Activated CD4-positive, alpha-beta T cell treated with anti-CD3 and anti-CD28 coated beads for 36 hours (primary cell): ENCODE measurements at places on chromosomes 2 and 18. TPM values are rescaled to one million over a fixed set of nuclear protein-coding genes. Genes with fewer than 3 reads are reported as not detected.

- H3K4me1 ChIP-seq = peaks cover 25% of the 10 kb centered on the region
- peak within 1 kb of the TSS; percentile 22 for H3K4me3 ChIP-seq
- peaks cover 73% of the 10 kb centered on the region for H3K27me3 ChIP-seq
- H3K27ac ChIP-seq = no peak within 1 kb of the TSS
- no peak for DNase-seq
- no peaks in the 10 kb centered on the region for H3K36me3 ChIP-seq
Measured at GRCh38 chr2:218985021-218985324, at the start of gene FEV. Gene FEV, minus strand, starts transcription at chr2:218985184. Its CDS starts 109 bp downstream, at chr2:218985075.

DNA sequence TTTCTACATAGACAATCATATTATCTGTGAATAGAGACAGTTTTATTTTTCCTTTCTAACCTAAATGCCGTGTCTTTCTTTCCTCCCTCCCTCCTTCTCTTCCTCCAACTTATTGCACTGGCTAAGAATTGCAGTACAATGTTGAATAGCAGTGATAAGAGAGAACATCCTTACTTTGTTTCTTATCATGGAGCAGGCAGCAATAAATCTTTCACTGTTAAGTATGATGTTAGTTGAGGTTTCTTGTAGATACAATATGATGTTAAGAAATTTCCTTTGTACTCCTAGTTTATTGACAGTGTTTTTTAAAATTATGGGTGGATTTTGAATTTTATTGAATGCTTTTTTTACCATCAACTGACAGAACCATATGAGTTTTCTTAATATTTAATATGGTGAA is 6.0 kb downstream of the LYPD6B start:
- H3K36me3 ChIP-seq = no peaks in the 10 kb centered on the region
- H3K4me1 ChIP-seq = no peaks in the 10 kb centered on the region
- no peak overlapping the region for H3K4me3 ChIP-seq
- DNase-seq = no peak

GRCh38 chr2:20617081-20617575 is 33.8 kb downstream of the HS1BP3 start:
- no peaks in the 10 kb centered on the region for H3K4me1 ChIP-seq
- peak; percentile 2 for DNase-seq
- H3K27me3 ChIP-seq = no peaks in the 10 kb centered on the region
- no peak overlapping the region for H3K4me3 ChIP-seq

GRCh38 chr2:184824597-184824996 is 226.3 kb downstream of the ZNF804A start:
- no peaks in the 10 kb centered on the region for H3K4me1 ChIP-seq
- no peak overlapping the region for H3K4me3 ChIP-seq
- H3K27ac ChIP-seq = no peak overlapping the region
- H3K36me3 ChIP-seq = no peaks in the 10 kb centered on the region
- no peaks in the 10 kb centered on the region for H3K27me3 ChIP-seq

GRCh38 chr2:100840519-100840918 is 20.6 kb downstream of the NPAS2 start:
- no peak overlapping the region for H3K27ac ChIP-seq
- H3K27me3 ChIP-seq = no peaks in the 10 kb centered on the region
- peaks cover 8% of the 10 kb centered on the region for H3K4me1 ChIP-seq
- peaks cover 9% of the 10 kb centered on the region for H3K36me3 ChIP-seq
- no peak overlapping the region for H3K4me3 ChIP-seq

GRCh38 chr2:190409616-190410015 is 1.5 kb downstream of the MFSD6 start:
- peak overlapping the region; percentile 90 for H3K27ac ChIP-seq
- H3K36me3 ChIP-seq = peaks cover 7% of the 10 kb centered on the region
- peaks cover 53% of the 10 kb centered on the region for H3K4me1 ChIP-seq
- no peak for DNase-seq
- H3K4me3 ChIP-seq = peak overlapping the region; percentile 81
- H3K27me3 ChIP-seq = no peaks in the 10 kb centered on the region

DNA sequence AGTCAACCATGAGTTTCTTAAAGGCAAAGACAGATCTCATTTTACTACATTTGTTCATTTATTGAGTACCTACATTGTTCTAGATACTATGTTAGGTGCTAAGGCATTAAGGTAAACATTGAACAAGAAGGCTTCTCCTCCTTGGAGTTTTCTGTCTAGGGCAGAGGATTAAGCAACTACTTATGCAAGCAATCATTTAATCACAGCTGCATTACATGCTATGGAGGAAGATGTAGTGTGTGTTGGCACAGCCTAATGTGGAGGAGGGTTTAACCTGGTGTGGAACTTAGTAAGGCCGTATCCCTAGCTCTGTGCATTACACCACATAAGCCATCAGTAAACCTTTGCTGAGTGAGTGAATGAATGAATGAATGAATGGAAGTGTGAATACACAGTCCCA is 106.5 kb upstream of the MAP3K20 start:
- no peak for DNase-seq
- H3K27me3 ChIP-seq = no peaks in the 10 kb centered on the region
- H3K27ac ChIP-seq = no peak overlapping the region

DNA sequence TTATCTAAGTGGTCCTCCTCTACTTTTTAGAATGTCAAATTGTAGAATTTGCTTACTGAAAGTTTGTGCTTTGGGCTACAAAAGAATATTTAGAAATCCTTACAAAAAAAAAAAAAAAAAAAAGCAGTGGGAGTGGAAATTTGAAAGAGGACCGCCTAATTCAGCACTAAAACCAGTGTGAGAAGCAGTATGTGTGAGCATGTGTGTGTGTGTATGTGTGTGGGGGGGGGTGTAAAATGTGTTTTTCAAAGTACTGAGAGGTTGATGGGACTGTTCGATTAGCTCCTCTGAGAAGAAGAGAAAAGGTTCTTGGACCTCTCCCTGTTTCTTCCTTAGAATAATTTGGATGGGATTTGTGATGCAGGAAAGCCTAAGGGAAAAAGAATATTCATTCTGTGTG is at the start of gene VIT:
Gene VIT (plus strand): TSS at position 175 of the 400 bp plus-strand sequence. CDS start 19,664 bp downstream, outside the sequence.
- H3K27me3 ChIP-seq = peaks cover 4% of the 10 kb centered on the region
- H3K27ac ChIP-seq = peak within 1 kb of the TSS; percentile 38
- DNase-seq = no peak
- no peaks in the 10 kb centered on the region for H3K36me3 ChIP-seq
- H3K4me1 ChIP-seq = peaks cover 2% of the 10 kb centered on the region

DNA sequence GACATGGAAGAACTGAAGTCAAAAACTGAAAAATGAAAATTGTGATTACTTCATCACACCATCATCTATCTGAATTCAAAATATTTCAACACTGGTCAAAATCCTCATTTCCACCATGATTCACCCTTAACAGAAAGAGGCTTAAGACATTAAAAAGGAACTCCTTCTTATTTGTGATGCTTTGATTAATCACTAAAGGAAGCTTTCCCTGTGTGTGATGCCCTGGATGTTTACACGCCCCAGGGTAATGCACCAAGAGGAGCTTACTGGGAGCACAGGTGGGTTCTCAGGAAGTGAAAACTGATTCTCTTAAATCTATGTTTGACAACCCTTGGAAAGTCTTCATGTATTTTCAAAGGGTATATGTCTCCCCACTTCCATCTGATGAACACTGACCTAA is 11.5 kb downstream of the GRB14 start:
- no peak overlapping the region for H3K4me3 ChIP-seq
- no peak overlapping the region for H3K27ac ChIP-seq
- no peaks in the 10 kb centered on the region for H3K36me3 ChIP-seq
- no peaks in the 10 kb centered on the region for H3K27me3 ChIP-seq

GRCh38 chr2:227942021-227942420 is 70.6 kb downstream of the DAW1 start:
- no peaks in the 10 kb centered on the region for H3K36me3 ChIP-seq
- no peak overlapping the region for H3K27ac ChIP-seq
- DNase-seq = peak; percentile 5
- no peak overlapping the region for H3K4me3 ChIP-seq

- H3K4me1 ChIP-seq = no peaks in the 10 kb centered on the region
- DNase-seq = no peak
- H3K27me3 ChIP-seq = no peaks in the 10 kb centered on the region
- H3K27ac ChIP-seq = no peak overlapping the region
- no peak overlapping the region for H3K4me3 ChIP-seq
Measured at GRCh38 chr18:7662866-7663265, 95.8 kb downstream of the PTPRM start.

- no peaks in the 10 kb centered on the region for H3K36me3 ChIP-seq
- no peaks in the 10 kb centered on the region for H3K27me3 ChIP-seq
- peak; percentile 68 for DNase-seq
- H3K27ac ChIP-seq = peak overlapping the region; percentile 67
- peaks cover 42% of the 10 kb centered on the region for H3K4me1 ChIP-seq
Measured at GRCh38 chr2:136384531-136385303, 266.8 kb upstream of the CXCR4 start.

DNA sequence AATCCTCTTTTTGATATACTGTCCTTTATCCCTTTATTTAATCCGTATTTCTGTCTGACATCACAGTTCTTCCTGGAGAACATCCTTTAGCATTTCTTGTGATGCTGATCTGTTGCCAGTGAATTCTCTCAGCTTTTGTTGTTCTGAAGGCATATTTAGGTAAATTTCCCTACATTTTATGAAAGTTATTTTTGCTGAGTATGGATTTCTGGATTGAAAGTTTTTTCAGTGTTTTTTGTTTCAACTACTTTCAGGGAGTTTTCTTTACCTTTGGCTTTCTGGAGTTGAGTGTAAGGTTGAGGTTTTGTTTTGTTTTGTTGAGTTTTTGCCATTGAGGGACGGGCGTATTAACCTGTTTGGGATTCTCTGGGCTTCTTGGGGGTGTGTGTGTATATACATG is 22.5 kb downstream of the SNTG2 start:
- H3K36me3 ChIP-seq = no peaks in the 10 kb centered on the region
- H3K4me1 ChIP-seq = peaks cover 17% of the 10 kb centered on the region
- no peak overlapping the region for H3K27ac ChIP-seq
- peaks cover 17% of the 10 kb centered on the region for H3K27me3 ChIP-seq
- no peak overlapping the region for H3K4me3 ChIP-seq

GRCh38 chr18:24530630-24531111 is 70.2 kb downstream of the HRH4 start:
- DNase-seq = peak; percentile 39
- no peak overlapping the region for H3K27ac ChIP-seq
- H3K36me3 ChIP-seq = no peaks in the 10 kb centered on the region
- H3K4me1 ChIP-seq = peaks cover 5% of the 10 kb centered on the region

- peaks cover 1% of the 10 kb centered on the region for H3K36me3 ChIP-seq
- peaks cover 34% of the 10 kb centered on the region for H3K4me1 ChIP-seq
- no peak overlapping the region for H3K4me3 ChIP-seq
- H3K27ac ChIP-seq = no peak overlapping the region
- no peak for DNase-seq
Measured at GRCh38 chr18:74610051-74610615, 12.5 kb downstream of the ZNF407 start.

GRCh38 chr2:217980036-217980435 is 22.8 kb downstream of the TNS1 start:
- H3K27me3 ChIP-seq = no peaks in the 10 kb centered on the region
- no peak overlapping the region for H3K4me3 ChIP-seq
- no peaks in the 10 kb centered on the region for H3K36me3 ChIP-seq
- DNase-seq = no peak
- H3K4me1 ChIP-seq = no peaks in the 10 kb centered on the region
- H3K27ac ChIP-seq = no peak overlapping the region

- DNase-seq = no peak
- no peaks in the 10 kb centered on the region for H3K4me1 ChIP-seq
- no peak overlapping the region for H3K4me3 ChIP-seq
- no peak overlapping the region for H3K27ac ChIP-seq
Measured at GRCh38 chr2:163455815-163456214, 280.0 kb downstream of the FIGN start.

- H3K4me1 ChIP-seq = no peaks in the 10 kb centered on the region
- H3K36me3 ChIP-seq = peaks cover 11% of the 10 kb centered on the region
- H3K27me3 ChIP-seq = no peaks in the 10 kb centered on the region
Measured at GRCh38 chr2:99743146-99743545, 253.3 kb upstream of the REV1 start.

DNA sequence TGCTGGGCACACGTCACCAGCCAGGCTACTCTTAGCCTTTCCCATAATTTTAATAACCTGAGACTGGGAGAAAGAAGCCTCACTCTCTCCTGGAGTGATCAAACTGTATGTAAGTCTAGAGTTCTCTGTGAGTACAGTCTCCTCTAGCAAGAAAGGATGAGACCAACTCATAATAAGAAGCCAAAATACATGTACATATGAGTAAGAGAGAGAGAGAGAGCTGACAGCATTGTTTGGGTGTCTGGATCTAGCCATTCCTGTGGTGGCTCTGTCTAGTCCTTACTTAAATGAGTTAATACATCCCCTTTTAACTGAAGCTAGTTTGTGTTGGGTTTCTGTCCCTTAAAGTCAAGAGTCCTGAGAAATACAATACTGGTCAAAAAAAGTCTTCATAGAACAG is 26.0 kb upstream of the ANXA4 start:
- H3K27ac ChIP-seq = peak overlapping the region; percentile 15
- peaks cover 19% of the 10 kb centered on the region for H3K4me1 ChIP-seq
- H3K4me3 ChIP-seq = no peak overlapping the region
- no peaks in the 10 kb centered on the region for H3K36me3 ChIP-seq
- DNase-seq = no peak

Gene YES1
- 14.2 TPM for total RNA-seq

Gene NEURL3
- 0.33 TPM for total RNA-seq

Gene NTSR2
- not detected for total RNA-seq

Gene BUB1
- total RNA-seq = 93.5 TPM

Gene TMEM37
- total RNA-seq = not detected

Gene RUFY4
- 1.6 TPM for total RNA-seq
